ENCODE measurements at places on chromosomes 6 and 20.

GRCh38 chr20:373171-373890 lies 7.2 kb upstream of the TRIB3 start:
- DNase-seq = no peak
- no peaks in the 10 kb centered on the region for H3K36me3 ChIP-seq
- no peaks in the 10 kb centered on the region for H3K27me3 ChIP-seq
- H3K4me3 ChIP-seq = no peak overlapping the region

DNA sequence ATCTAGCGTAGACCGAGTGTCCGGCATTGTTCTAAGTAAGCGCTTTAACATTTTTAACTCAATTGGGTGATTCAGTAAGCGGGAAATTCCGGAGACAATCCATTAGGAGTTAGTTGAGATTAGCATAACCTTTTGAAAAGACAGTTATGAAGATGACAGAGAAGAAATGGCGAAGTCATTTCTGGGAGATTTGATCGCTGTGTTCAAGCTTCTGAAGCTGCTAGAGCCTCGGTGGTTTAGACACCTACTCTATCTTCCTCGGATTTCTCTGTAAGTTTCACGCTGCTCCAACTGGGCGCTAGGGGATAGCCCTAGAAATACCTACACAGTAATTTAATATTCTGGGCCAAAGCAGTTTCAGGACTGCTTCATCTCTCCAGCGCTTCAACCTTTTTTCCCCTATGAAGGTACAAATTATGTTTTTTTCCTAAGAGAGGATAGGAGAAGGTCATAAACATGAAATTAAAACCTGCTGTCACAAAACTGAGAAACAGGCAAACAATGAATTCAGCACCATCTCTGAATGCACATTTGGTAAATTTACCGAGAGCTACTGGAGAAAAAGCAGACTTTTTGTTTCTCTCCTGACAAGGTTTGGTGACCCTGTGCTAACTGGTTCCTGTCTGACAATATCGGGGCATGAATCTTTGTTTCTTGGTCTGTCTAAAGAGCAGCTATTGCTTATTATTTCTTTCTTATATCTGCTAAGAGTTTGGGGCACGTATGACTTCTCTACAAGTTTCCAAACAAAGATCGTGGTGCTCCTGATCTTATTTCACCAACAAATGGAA lies 22.4 kb downstream of the ZNF311 start:
- peaks cover 37% of the 10 kb centered on the region for H3K27me3 ChIP-seq
- peak overlapping the region; percentile 89 for H3K4me3 ChIP-seq
- DNase-seq = no peak

DNA sequence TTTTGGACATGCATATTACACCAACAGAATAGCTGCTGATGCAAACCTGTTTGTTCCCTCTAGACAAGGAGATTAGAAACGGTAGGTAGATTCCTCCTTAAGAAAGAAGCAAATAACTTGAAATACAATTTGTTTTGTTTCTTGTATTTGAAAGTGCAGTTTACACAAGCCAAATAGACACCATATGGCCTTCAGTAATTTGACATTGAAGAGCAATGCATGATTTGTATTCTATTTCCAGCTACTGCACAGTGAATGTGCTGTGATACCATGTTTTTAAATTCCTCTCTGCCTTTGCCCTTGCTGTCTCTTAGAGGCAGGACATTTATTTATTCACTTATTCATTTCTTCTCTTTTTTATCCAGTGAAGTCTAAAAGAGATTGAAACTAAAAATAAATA lies 31.9 kb upstream of the ANKEF1 start:
- H3K27ac ChIP-seq = no peak overlapping the region
- H3K36me3 ChIP-seq = no peaks in the 10 kb centered on the region
- H3K27me3 ChIP-seq = no peaks in the 10 kb centered on the region
- no peaks in the 10 kb centered on the region for H3K4me1 ChIP-seq

DNA sequence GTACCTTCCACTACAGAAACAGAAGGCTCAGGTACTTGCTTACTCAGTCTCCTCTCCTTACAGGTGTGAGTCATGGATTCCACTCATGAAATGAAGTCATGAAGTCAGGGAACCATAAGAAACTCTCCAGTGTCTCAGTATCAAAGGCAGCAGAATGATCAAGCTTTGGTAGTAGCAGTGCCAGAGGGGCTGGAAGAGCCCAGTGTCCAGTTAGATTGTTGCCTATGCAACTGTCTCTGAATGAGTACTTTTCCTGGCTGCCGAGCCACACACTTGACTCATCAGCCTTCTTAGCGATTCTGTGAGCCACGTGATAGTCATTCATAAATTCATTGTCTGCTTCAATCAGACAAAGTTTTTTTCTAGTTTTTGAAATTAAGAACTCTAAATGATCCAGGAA lies 52.2 kb upstream of the DTNBP1 start:
- no peak for DNase-seq
- no peaks in the 10 kb centered on the region for H3K27me3 ChIP-seq
- peaks cover 9% of the 10 kb centered on the region for H3K36me3 ChIP-seq

GRCh38 chr6:125165256-125165655 lies 11.7 kb downstream of the TPD52L1 start:
- H3K27me3 ChIP-seq = peaks cover 13% of the 10 kb centered on the region
- H3K4me3 ChIP-seq = no peak overlapping the region
- H3K4me1 ChIP-seq = no peaks in the 10 kb centered on the region
- DNase-seq = no peak
- H3K36me3 ChIP-seq = no peaks in the 10 kb centered on the region
- H3K27ac ChIP-seq = no peak overlapping the region

DNA sequence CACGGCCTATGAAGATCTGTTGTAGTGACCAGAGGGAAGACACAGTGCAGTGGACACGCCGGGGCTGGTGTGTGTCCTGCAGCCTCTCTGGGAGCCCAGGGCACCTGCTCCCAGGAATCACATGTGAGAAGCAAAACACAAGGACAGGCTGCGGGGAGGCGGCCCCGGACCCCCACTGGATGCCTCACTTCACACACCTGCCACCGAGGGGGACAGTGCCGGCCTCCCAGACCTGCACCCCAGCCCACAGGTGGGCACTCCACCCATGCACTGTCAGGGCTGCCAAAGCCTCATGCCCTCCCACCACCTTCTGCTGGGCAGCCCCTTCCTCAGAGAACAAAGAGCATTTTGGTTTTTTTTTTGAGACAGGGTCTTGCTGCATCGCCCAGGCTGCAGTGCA lies 27.4 kb downstream of the FRMD1 start:
- no peaks in the 10 kb centered on the region for H3K4me1 ChIP-seq
- H3K27me3 ChIP-seq = no peaks in the 10 kb centered on the region
- H3K36me3 ChIP-seq = no peaks in the 10 kb centered on the region

GRCh38 chr6:168469926-168470325 lies 28.9 kb downstream of the SMOC2 start:
- no peak overlapping the region for H3K27ac ChIP-seq
- H3K4me1 ChIP-seq = no peaks in the 10 kb centered on the region
- no peak for DNase-seq
- no peaks in the 10 kb centered on the region for H3K27me3 ChIP-seq
- no peaks in the 10 kb centered on the region for H3K36me3 ChIP-seq
- H3K4me3 ChIP-seq = no peak overlapping the region

DNA sequence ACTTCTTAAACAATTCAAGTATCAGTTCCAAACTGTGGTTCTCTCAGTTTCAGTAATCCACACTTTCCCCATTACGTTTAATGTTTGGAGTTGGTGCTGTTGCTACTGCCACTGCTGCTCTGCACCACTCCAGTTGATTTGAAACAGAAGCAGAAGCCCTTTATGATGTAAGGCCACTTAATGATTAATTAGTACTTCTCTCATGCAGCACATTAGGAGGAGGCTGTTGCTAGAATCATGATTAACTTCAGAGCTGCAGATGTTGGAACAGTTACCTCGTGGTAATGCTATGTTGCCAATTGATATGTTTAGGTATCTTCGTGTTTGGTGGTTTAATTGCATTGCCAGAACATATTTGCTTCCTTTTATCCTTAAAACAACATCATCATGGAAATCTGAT lies 986.2 kb upstream of the CITED2 start:
- no peaks in the 10 kb centered on the region for H3K36me3 ChIP-seq
- H3K27me3 ChIP-seq = no peaks in the 10 kb centered on the region
- H3K27ac ChIP-seq = no peak overlapping the region
- no peak for DNase-seq
- H3K4me3 ChIP-seq = no peak overlapping the region
- H3K4me1 ChIP-seq = no peaks in the 10 kb centered on the region

- H3K4me3 ChIP-seq = no peak overlapping the region
- no peaks in the 10 kb centered on the region for H3K4me1 ChIP-seq
- H3K27ac ChIP-seq = no peak overlapping the region
- no peaks in the 10 kb centered on the region for H3K27me3 ChIP-seq
- H3K36me3 ChIP-seq = no peaks in the 10 kb centered on the region
- DNase-seq = no peak
Observed at GRCh38 chr6:80603679-80604078, 497.2 kb downstream of the BCKDHB start.

DNA sequence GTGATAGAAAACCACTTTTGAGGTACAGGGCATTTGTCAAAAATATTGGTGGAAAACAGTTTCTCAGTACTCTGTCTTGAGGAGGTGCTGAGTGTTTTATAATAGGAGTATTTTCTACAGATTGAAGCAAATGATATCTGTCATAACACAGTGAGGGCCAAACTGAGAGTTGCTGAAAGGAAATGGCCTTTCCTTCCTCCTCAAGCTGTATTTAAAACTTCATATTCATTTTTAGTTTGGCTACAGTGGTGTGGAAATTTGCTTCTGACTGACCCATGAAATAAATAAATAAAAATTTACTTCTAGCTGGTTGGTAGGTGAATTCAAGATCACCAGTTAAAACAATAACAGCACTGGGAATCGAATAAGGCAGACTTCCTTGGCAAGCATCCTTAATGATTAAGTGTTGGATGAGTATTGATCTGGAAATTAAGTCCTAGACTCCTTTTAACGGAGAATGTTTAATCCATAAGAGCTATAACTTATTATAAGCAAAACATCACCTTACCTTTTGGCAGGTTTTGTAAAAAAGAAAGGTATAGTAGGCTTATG lies 828.6 kb upstream of the CITED2 start:
- no peaks in the 10 kb centered on the region for H3K4me1 ChIP-seq
- H3K27me3 ChIP-seq = no peaks in the 10 kb centered on the region
- H3K4me3 ChIP-seq = no peak overlapping the region
- DNase-seq = no peak

DNA sequence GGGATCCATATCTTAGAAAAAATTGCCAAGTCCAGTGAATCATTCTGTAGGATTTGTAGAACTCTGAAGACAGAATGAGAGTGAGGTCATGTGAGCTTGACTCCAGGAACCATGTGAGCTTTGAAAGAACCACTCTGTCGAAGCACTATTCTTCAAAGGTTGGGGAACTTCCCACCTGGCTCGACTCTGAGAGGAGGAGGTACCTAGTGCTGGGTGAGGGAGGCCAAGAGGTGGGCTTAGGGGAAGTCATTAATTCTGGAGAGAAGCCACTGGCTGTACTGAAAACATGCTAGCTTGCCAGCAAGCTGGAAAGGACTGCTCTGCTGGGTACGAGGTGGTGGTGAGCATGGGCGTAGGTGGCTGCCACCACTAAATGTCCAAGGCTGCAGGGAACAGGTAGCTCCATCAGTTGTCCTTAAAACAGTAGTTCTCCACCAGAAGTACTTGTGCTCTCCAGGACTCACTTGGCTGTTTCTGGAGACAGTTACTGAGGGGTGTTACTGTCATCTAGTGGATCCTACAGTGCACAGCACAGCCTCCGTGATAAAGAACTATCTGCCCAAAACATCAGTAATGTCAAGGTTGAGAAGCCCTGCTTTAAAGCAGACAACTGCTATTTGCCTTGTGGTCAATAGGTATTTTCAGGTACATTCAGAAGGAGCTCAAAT lies 34.7 kb upstream of the SYNJ2 start:
- H3K4me3 ChIP-seq = no peak overlapping the region
- peaks cover 54% of the 10 kb centered on the region for H3K36me3 ChIP-seq
- H3K4me1 ChIP-seq = peaks cover 34% of the 10 kb centered on the region
- peaks cover 17% of the 10 kb centered on the region for H3K27me3 ChIP-seq

DNA sequence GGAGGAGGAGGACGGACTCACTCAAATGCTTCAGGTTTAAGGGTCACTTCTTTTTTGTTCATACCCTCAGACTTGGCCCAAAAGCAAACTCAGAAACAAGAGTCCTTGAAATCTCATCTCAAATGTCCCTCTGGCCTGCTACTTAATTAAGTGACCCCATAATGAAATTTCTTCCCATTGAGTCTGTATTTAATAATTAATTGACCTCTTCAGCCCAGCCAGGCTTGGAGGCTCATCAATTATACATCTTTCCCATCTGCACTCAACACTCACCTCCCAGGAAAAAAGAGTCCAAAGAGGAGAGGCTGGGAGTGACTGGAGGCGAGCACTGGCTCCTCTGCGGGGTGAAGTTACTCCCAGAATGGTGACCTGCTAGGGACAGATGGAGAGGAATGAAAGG lies 90.5 kb upstream of the EYA2 start:
- H3K27ac ChIP-seq = no peak overlapping the region
- H3K4me3 ChIP-seq = no peak overlapping the region
- no peaks in the 10 kb centered on the region for H3K36me3 ChIP-seq
- peaks cover 13% of the 10 kb centered on the region for H3K27me3 ChIP-seq

DNA sequence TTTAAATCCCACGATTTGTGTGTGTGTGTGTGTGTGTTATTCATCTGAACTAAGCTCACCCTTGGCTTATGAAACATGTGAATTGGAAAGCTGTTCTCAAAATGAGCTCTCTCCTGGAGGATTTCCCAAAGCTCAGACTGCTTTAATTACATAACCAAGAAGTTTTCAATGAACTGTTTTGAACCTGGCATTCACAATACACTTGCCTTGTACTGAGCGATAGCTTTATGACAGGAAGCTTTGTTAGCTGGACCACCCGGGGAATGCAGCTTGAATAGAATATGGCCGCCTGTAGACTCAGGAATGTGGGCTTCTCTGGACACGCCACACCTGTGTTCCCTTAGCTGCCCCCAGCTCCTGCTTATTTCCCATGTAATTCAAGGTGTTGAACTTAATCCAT lies 71.4 kb upstream of the PREP start:
- no peak overlapping the region for H3K27ac ChIP-seq
- no peaks in the 10 kb centered on the region for H3K4me1 ChIP-seq
- no peak overlapping the region for H3K4me3 ChIP-seq
- no peak for DNase-seq

GRCh38 chr6:167398214-167399050 lies 73.5 kb downstream of the TTLL2 start:
- H3K4me3 ChIP-seq = no peak overlapping the region
- H3K27ac ChIP-seq = no peak overlapping the region
- H3K27me3 ChIP-seq = no peaks in the 10 kb centered on the region
- DNase-seq = no peak
- no peaks in the 10 kb centered on the region for H3K4me1 ChIP-seq

- no peaks in the 10 kb centered on the region for H3K4me1 ChIP-seq
- no peaks in the 10 kb centered on the region for H3K27me3 ChIP-seq
- H3K27ac ChIP-seq = no peak overlapping the region
- no peak for DNase-seq
- no peak overlapping the region for H3K4me3 ChIP-seq
Observed at GRCh38 chr6:83637953-83638352, 70.9 kb downstream of the SNAP91 start.

DNA sequence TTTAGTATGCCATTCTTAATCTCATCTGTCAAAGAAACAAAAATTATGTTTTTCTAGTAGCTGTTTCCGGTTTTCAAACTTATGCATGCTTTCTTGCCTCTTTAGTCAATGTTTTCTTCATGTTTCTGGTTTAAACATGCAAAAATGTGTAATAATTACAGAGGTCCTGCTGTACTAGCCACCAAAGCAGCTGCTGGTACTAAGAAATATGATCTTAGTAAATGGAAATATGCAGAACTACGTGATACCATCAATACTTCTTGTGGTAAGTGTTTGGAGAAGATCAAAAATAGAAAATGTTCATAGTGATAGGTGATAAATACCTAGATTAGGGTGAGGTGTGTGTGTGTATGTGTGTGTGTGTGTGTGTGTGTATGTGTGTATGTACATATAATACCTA lies 158.4 kb downstream of the MYO6 start:
- H3K4me3 ChIP-seq = no peak overlapping the region
- DNase-seq = no peak
- H3K27ac ChIP-seq = no peak overlapping the region
- H3K27me3 ChIP-seq = no peaks in the 10 kb centered on the region
- H3K4me1 ChIP-seq = no peaks in the 10 kb centered on the region
